Progenitor cell of endocrine pancreas (in vitro differentiated cells): ENCODE measurements at places on chromosomes 4 and X.

DNA sequence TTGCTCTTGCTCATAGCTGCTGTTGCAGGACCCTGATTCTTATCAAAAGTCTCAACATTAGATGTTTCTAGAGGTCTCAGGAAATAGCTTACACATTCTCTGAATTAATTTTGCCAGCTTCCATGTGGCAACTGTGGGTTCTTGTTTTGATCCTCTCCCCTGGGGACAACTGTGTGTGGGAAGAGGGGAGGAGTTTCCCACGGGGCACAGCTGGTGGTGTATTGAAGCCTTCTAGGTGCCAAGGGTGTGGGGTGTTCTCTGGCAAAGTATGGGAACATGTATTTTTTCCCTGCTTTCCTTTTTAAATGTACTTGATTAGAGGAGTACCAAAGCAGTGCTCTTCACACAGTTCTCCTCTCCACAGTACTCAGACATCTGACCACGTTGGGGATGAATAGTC lies 212.7 kb downstream of the RPA4 start:
- DNase-seq, result no peak

DNA sequence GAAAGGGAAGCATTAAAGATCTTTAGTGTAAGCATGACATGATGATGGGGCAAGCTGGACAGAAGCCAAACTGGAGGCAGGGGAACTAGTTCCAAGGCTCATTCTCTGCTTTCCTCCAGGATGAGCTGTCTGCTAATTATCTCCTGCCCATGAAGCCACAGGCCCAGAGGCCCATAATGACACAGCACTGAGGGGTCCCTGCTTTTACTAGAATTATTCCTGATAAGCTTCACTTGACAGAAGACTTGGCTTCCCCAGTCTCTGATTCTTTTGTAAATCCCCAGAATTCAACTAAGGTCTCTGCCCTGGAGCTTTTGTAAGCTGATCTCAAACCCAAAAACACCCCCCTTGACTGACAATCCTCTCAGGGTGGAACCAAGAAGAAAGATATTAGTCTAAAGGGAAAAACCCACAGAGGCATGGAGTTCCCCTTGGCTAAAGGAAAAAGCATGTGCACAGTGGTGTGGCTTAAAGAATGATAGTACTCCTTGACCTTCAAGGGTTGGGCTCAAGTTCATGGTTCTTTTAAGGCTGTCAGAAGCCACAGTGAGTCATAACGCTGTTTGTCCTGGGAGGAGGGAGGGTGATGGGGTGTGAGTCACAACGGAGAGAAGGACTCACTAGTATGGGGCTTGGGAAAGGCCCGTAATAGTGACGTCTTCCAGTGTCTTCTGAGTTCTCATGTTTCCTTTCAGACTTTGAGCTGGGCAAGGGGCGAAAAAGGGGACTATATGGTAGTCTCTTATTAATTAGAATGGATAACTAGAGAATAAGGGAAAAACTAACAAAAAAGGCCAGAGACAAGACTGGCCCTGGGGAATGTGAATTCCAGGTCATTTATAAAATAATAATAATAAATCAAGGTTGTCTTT lies 146.0 kb upstream of the CPEB2 start:
- no peak for DNase-seq

DNA sequence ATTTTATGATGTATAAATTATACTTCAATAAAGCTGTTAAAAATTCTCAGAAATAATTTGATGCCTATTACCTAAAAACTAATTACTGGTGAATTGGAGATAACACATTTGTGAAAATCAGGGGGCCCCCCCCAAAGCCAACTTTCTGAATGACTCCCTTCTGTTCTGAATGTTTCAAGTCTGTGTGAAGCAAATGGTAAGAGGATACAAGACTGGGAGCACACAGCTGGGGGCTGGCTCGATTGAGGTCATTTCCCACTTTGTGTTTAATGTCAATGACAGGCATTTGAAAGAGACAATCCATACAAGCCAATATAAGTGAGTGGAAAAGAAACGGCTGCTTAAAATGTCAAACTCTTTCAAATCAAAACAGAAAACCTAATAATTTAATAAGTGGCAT lies 155.8 kb downstream of the SH2D1A start:
- DNase-seq, result no peak

- DNase-seq, result no peak
Observed at GRCh38 chr4:3766785-3767569, 792 bp downstream of the ADRA2C start.

DNA sequence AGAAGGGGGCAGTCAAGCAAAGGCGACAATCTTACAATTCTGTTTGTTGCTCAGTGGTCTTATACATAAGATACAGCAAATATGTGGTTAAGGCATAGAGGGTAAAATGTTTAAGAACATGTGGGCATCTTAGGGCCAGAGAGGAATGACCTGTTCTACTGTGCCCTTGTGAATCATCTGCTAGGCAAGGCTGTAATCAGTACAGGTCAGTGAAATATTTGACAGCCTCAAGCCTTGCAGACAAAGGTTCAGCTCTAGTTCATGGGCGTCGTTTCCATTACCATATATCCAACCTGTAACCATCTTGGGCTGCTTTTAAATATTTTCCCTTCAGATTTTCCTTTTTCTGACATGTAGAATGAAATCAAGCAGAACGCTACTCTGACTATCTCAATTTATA lies 37.3 kb downstream of the AGA start:
- DNase-seq, result no peak

DNA sequence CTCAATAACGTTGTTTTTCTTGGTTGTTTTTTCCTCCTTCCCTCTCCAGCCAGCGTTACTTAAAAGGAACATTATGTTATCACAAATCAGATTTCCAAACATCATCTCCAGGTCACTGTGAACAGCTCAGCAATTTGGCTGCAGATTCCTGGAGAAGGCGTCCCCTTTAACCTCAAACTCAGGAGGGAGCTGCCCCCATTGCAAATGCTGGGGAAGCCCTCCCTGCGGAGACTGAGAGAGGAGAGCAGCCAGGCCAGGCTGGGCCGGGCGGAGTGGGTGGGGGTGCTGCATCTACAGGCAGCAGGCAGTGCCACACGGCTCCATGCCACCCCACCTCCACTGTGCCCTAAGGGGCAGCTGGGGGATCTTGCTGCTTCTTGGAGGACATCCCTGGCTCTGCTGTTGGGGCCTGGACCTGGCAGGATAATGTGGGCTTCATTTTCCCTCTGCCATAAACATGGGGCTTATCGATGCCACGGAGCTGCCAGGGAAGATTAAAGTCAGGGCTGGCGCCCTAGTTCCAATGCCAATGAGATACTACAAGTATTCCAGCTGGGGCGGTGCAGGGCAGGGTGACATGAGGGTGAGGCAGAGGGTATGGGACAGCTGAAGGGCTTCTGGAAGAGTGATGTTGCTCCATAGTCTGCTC lies 148.8 kb downstream of the PJA1 start:
- no peak for DNase-seq

DNA sequence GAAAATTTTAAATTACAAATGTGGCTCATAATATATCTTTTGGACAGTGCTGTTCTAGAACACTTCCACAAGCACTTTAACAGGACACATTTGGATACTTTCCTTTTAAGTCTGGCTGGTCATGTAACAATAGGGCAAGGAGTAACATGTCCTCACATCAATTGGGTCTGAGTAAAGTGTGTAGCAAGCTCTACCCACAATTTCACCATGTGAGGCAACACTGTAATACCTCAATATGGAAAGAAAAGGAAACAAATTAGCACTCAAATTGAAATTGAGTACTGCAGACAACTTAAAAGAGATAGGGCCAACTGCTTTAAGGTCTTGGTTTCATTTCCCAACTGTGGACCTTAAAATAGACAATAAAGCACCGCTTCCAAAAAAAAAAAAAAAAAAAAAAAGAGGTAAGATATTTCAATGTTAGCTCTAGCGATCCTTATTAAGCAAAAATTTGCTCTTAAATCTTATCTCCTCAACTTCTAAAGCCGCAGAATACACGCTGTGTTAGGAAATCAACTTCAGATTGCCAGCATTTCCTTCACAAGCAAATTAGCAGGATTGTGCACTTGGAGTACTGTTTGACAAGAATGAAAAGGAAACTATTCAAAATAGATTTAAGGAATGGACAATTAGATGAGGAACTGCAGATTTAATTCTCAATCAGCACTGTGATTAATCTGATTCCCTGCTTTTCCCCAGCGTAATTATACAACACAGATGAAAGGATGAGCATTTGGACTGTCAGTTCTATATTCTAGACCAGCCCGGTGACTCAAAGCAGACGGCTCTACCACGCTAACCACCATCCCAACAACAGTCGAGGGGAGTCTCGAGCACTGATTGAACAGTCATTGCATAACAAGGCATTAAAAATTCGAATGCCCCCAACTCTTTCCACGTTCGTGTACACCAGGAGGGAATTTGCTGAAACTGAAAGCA lies 1.6 kb downstream of the CASK start:
- DNase-seq, result no peak

- DNase-seq, result no peak
Observed at GRCh38 chr4:173766171-173766600, 236.2 kb upstream of the HAND2 start.

DNA sequence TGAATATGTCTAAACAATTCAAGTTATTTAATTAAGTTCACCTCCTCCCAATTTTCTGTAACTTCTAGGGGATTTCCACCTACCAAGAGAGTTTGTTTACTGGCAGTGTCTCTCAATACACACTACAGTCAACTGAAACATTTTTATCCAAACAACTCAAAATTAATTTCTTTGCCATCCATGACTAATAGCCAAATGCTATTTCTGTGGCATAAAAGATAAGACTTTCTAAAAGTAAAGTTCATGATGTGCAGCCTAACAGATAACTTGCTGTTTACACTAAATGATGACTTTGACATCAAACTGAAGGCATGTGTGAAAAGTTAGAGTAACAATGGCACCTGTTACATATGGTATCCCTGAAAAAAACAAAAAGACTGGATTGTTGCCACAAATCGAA lies 7.3 kb downstream of the TAB3 start:
- DNase-seq, result no peak

GRCh38 chr4:74635074-74635473 lies 159.2 kb downstream of the BTC start:
- no peak for DNase-seq

DNA sequence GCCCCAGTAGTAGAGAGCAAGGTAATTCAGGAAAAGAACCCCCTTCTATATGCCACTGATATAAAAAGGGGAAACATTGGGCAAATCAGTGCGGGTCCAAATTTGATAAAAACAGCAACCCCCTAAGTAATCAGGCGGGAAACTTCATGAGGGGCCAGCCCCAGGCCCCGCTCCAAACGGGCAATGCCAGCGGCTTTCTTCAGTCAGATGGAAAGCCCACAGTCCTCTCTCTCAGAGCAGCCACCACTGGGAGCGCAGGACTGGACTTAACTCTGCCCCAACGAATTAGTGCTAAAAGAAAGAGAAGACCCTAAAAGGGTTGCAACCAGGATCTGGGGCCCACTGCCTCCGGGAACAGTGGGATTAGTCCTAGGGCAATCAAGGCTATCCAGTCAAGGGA lies 9.9 kb downstream of the MAGEA11 start:
- no peak for DNase-seq

DNA sequence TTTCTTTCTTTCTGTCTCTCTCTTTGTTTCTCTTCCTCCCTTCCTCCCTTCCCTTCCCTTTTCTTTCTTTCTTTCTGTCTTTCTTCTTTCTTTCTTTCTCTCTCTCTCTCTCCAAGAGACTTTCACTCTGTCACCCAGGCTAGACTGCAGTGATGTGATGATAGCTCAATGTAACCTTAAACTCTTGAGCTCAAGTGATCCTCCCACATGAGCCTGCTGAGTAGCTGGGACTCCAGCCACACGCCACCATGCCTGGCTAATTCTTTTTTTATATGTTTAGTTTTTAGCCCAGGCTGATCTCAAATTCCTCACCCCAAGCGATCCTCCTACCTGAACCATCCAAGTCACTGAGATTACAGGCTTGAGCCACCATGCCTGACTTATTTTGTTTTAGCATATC lies 64.3 kb upstream of the EMCN start:
- DNase-seq, result no peak

GRCh38 chr4:165208221-165208652 lies 876 bp downstream of the KLHL2 start:
- no peak for DNase-seq

DNA sequence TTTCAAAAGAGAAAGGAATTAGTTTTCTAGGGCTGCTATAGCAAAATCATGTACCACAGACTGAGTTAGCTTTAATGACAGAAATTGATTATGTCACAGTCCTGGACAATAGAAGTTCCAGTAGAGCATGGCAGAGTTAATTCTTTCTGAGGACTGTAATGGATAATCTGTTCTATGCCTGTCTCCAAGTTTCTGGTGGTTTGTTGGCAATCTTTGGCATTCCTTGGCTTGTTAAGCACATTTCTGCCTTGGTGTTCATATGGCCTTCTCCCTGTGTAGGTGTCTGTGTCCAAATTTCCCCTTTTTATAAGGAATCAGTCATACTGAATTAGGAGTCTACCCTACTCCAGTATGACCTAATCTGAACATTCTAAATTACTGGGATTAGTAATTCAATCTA lies 336.1 kb upstream of the PABPC4L start:
- no peak for DNase-seq

GRCh38 chr4:169652535-169652934 lies 32.2 kb downstream of the CLCN3 start:
- DNase-seq, result no peak

DNA sequence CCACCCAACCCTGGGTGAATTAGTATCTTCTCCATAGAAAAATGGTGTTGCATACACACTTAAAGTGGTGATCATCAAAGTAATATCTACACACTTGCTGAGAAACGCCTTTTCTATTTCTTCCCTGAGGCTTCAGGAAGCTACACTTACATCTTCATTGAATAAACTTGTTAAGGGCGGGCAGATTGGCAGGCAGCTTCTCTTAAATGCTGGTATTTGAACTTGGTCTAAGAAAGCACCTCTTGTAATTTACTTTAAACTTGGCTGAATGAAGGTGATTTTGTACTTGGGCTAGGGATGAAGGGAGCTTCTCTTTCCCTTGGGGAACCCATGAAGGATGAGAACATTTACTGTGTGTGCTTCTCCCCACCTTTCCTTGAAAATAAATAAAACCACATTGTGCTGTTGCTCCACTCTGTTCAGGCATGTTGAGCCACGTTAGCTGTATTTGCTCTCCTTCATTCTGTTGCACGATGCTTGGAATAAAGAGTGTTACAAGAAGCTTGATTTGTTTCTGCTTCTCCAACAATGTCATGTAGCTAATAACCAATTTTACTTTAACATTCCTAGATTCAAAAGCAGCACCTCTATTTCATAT lies 430.1 kb downstream of the ANKRD50 start:
- DNase-seq, result no peak

DNA sequence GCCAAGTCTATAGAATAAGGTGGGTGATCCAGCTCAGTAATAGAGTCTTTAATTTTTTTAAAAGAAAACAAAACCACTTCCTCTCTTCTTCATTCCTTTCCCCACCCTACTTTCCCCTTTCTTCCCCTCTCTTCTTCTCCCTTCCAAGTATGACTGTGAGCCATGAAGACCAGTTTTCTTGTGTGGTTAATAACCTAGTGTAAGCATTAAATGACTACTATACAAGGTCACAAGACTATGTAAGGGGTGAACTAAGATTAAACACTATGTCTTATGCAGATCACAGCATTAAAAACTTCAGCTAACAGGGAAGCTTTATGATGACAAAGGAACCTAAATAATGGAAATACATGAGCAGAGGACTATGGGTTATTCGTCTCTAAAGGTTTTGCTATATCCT lies 135.4 kb downstream of the GUCY2F start:
- no peak for DNase-seq

GRCh38 chrX:4638036-4638435 lies 924.6 kb upstream of the PRKX start:
- no peak for DNase-seq

- no peak for DNase-seq
Observed at GRCh38 chrX:152641996-152642395, 4.3 kb downstream of the GABRQ start.
